ENCODE measurements at places on chromosomes 3 and 15.

DNA sequence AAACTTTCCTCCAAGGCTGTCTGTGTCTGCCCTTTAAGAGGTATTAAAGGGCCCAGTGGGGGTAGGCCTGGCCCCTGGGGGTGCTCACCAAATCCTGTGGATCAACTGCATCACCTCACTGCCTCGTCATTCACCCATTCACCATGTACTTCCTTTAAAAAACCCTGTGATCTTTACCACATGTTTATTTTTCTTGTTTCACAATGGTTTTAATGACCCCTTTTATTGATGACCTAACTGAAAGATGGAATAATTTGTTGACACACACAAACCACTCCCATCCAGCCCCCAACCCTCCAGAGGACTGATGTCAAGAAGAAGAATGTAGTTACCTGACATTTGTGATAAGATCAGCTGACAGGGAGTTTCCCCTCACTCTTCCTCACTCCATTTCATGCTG is 40.8 kb downstream of the KCNAB1 start:
- no peak for DNase-seq

DNA sequence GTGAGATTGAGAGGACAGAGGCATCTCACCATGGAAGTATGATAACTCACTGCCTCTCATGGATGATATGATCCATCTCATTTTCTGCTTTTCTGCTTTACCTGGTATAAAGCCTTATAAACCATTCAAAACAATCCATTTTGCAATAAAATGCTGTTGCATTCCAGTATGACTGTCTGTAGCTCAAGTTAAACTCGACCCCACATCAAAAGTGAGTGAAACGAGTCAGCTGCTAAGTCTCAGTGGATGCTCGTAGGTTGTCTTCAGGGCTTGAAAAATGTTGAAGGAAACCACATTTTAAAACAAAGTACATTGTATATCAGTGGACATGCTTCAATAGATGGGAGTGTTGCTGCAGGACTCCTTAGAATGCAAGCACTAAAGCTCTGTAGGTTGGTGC is 839.0 kb downstream of the TUSC7 start:
- DNase-seq: no peak

DNA sequence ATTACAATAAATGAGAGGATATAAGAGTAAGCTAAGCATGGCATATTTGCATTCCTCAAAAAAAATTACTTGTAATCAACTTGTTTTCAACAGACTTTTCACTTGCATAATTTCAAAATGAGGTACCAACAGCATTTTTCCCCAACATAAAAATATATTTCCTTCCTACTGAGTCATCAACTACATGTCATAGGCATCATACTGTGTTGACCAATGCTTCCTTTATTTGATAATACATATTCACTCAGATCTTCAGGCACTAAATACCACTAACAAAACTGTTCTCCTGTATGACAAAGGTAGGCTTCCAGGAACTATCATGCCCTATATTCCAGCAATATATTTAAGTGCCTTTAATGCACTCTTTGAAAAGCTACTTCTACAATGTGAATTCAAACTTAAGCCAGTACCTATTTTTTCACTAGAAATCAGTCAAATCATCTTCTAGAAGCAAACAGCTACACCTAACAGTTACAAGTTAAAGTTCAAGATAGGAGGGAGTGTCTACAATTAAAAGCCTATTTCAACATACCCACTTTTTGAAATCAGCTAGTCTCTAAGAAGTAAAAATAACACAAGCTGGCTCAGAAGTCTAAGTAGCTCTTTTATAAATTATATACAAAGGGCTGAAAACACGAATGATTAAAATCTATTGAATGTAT is 11.3 kb downstream of the ADAM10 start:
- DNase-seq: no peak

GRCh38 chr3:57756528-57757401 is 656 bp downstream of the SLMAP start:
- peak; percentile 49 for DNase-seq

GRCh38 chr15:98983334-98983733 is 24.3 kb downstream of the PGPEP1L start:
- peak; percentile 68 for DNase-seq

DNA sequence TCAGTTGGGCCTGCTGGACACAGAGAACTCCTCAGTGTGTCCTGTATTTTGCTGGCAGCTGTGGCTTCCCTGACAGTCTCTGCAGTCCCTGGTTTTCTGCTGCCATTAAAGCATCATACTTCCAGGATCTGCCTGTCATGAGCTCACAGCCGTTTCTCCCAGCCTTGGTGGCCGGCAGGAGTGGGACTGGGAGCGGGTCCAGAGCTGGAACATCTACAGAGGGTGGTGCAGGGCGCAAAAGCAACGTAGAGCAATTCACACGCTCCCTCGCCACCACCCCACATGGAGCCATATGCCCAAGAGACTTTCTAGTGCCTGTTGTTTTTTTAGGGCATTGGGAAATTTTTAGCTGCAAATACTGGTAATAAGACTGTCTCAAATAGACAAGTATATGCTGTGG is 33.6 kb downstream of the ABTB1 start:
- no peak for DNase-seq

DNA sequence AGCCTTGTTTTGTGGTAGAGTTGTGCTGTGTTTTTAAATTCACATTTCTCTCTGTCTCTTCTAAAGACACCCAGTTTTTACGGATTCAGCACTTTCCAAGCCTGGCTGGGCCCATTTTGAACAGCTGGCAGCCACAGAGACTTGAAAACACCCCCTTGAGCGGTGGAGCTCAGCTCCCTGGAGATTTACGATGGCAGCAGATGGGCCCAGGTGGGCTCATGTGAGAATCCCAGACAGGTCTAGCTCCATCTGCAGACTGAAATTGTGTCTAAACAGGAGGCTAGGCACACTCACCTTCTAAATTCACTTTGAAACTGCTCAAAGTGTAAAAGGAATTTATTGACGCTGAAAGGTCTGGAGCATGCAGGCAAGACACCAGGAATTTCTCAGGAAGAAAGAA is 232.0 kb upstream of the HES1 start:
- DNase-seq: no peak

DNA sequence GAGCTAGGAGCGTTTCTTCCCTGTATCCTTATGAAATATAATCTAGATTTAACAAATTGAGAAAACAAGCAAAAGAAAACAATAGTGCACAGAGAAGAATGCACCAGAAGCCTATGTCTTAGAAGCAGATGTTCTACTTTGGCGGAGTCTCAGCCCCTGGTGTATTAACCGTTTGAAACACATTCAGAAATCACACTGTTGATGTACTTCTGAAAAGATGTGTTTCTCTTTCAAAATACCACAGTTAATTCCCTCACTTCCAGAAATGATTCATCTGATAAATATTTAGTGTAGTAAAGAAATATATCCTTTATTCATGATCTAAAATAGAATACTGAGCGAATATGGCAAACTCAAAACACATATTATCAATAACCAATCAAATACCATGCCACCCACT is 77.7 kb downstream of the CBLB start:
- DNase-seq: peak; percentile 47

GRCh38 chr3:190537146-190537545 is 23.3 kb downstream of the IL1RAP start:
- DNase-seq: no peak

DNA sequence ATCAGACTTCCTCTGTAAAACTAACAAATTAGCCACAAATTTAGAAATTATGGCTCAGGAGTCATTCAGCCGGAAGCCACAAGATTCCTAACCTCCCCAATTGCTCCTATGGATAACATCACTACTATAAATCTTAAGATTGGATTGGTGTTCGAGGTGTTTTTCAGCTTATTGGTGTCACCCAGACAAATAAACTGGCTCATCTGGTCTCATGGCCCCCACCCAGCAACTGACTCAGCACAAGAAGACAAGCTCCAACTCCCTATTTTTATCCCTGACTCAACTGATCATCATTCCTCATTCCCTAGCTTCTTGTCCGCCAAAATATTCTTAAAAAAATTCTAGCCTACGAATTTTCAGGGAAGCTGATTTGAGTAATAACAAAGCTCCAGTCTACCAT is 135.1 kb upstream of the STRIT1 start:
- no peak for DNase-seq

- no peak for DNase-seq
These were observed 23.1 kb downstream of the PLXNB1 start for GRCh38 chr3:48406443-48407431.

- DNase-seq: no peak
These were observed 105.8 kb upstream of the C15orf61 start for GRCh38 chr15:67415181-67415580.

DNA sequence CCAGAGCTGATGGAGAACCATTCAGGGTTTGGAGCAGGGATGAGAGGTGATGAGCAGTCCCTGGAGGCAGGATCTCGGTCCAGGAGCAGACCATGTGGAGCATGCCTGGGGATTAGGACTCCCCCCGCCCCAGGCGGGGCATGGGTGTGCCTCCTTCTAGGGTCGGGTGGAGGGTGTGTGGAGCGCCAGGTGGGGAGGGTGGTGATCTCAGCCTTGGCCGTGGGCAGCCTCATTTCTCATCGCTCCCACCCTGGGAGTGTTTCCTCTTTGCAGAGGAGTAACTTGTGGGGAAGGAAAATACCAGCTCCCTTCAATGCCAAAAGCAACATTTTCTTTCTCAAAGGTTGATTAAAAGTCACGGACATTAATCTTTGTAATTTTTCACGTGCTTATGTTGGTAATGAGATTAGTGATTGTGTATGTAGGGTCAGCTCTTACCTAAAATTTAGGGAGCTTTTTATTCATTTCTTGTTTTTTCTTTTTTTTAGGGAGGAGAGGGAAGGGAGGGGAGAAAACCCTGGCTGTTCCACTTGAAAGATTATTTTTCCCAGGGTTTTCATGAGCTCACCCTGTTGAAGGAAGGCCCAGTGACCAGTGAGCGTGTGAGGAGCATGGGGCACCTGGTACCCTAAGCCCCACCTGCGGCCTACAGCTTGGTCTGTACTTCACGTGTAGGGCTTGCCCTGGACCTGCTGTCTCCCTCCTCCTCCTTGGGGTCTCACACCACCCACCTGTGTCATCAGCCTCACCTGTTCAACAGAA is 11.0 kb downstream of the FBLN2 start:
- no peak for DNase-seq

DNA sequence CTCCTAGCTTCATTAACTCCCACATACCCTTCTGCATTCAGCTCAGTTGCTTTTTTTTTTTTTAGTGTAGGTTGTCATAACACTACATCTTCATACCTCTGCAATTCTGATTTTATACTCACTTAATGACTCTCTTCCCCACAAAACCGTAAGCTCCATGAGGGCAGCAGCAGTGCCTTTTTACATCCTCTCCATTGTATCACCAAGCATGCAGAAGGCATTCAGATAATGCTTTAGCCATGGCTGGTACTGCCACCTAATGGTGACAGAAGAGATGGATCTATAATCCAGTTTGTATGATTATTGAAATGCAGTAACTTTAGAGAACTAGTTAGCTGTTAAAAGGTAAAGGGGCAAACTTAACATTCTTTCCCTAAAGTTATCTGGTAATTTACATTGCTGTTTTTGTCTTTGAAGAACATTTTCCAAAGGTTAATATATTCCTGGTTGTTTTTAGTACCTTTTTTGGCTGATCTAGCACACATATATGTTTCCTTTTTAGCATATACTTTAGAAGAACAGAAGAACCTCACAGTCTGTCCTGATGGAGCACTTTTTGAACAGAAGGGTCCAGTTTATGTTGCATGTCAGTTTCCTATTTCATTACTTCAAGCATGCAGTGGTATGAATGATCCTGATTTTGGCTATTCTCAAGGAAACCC is 36.8 kb downstream of the ATP1B3 start:
- peak; percentile 56 for DNase-seq

- peak; percentile 89 for DNase-seq
These were observed 258.1 kb downstream of the TIGIT start for GRCh38 chr3:114551770-114552526.

DNA sequence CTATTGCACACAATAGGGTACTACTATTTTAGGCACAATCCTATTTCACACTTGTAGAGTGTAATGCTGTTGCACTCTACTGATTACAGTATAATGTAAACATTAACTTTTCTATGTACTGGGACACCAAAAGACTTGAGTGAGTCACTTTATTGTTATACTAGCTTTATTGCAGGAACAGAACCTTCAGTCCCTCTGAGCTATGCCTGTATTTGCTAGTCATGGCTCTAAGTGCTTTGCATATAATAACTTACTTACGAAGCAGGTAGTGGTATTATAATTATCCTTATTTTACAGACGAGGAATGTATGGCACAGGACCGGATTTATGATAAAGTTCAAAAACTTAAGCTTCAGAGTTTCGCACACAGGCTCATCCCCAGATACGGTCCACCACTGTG is 106.6 kb upstream of the SLC6A6 start:
- DNase-seq: no peak

DNA sequence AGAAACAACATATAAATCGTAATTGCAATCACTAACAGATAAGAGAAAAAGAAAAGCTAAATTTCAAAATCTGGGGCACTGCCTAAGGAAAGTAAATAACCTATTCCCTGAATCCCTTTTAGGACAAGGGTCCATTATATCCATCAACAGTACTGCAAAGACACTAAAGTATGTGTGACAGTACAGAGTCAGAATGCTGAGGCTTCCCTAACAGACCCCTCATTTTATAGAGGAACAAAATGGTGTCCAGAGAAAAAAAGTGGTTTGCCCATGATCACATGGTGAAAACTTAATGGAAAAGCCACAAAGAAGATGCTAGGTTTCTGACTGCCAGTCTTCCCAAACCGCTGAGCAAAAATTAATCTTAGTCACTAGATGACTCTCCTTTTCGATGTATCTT is 93.8 kb downstream of the DHX30 start:
- no peak for DNase-seq

DNA sequence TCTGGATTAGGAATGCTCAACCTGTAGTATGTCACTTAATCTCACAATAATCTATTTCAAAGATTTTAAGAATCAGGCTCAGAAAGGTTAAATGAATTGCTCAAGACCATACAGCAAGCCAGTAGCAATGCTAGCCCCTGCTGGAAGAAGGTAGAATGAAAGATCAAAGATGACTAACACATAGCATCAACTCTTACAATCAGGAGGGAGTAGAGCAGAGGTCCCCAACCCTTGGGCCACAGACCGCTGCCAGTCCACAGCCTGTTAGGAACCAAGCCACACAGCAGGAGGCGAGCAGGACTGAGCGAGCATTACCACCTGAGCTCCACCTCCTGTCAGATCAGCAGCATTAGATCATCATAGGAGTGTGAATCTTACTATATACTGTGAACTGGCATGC is 15.5 kb upstream of the GATM start:
- DNase-seq: no peak
